Fibroblast of skin of right quadriceps (primary cell): ENCODE measurements at places on chromosomes 2 and 18.

DNA sequence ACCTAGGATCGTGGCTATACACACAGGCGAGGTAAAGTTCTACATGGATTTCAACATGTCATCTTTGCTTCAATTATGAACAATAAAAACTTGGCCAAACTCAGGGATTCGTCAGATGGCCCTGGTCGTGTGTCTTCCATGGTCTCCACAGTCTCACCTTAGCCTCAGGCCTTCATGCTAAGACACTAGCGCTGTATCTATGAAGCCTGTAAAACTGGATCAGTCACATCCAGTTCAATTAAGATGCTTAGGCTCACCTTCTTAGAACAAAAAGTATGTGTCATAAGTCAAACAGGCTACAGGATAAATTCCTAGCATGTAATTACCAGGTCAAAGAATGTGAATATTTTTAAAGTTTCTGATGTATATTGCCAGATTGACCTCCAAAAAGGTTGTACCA is 113.7 kb upstream of the NRP2 start:
- no peak for DNase-seq

GRCh38 chr2:23492921-23493320 is 107.9 kb downstream of the KLHL29 start:
- no peak for DNase-seq

DNA sequence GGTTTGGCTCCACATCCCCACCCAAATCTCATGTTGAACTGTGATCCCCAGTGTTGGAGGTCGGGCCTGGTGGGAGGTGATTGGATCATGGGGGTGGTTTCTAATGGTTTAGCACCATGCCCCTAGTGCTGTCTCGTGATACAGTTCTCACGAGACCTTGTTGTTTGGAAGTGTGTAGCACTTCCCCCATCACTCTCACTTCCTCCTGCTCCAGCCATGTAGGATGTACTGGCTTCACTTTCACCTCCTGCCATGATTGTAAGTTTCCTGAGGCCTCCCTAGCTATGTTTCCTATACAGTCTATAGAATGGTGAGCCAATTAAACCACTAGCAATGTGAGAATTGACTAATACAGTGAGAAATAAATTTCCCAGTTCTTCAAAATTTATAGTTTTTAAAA is 325.9 kb downstream of the FSIP2 start:
- no peak for DNase-seq

- DNase-seq, result peak; percentile 88
These were observed 12.8 kb downstream of the TFPI start for GRCh38 chr2:187541086-187542085.

DNA sequence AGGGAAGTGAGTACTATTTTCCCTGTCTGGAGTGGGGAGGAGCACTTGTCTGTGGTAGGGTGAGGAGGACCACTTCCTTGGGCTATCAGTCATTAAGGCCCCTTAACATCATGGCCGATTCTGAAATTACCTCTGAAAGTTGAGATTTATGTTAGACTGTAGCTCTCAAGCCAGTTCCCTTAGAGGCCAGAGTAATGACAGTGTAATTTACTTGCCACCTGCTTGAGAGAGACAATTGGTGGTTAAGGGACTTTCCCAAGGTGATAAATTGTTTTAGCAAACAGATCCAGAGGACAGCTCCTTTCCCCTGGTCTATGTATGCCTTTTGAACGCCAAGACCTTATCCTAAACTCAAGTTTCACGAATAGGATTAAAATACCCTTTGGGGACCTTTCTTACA is 56.1 kb downstream of the NEDD4L start:
- DNase-seq, result no peak

DNA sequence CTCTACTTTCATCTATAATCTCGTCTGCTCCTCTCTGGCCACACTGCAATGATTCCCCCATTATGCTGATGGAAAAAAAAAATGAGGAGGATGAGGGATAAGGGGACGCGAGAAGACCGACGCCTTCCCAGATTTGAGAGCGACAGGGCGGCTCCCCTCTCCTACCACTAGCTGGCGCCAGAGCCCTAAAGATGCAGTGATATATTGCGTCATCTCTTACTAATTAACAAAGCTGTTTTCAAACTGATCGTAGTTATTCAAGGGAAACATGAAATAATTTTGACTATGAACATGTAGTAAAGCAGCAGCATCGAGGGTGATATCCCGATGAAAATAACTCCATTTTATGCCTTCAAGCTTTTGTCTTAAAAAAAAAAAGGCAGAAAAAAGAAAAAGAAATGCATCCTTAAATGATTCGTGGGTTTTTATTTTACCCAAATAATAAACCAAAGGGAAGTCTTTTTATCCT is 48.0 kb upstream of the HNRNPA3 start:
- DNase-seq, result peak; percentile 83

GRCh38 chr18:51448949-51449348 is 251.5 kb upstream of the MEX3C start:
- no peak for DNase-seq

GRCh38 chr2:96359310-96359709 is 23.7 kb downstream of the NCAPH start:
- no peak for DNase-seq

GRCh38 chr2:74314107-74314506 is 29.1 kb downstream of the SLC4A5 start:
- DNase-seq, result no peak

- DNase-seq, result no peak
These were observed 89.8 kb downstream of the INO80D start for GRCh38 chr2:205996161-205996560.

- DNase-seq, result no peak
These were observed 52.5 kb downstream of the CDH2 start for GRCh38 chr18:28124131-28125029.

DNA sequence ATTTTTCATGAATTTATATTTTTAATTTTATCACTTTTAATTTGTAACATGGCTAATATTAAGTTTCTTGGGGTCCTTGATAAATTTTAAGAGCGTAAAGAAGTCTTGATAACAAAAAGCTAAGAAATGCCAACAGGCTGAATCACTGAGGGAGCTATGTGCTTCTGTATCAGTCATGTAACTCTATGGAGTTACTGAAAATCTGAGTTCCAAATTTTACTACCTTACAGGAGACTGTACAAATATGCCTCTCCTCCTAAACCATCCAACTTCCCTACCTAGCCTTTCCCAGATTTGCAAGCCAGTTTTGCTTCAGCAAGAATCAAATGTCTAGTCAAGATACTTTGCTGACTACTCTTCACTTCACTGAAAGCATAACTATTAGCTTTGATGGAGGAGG is 35.7 kb downstream of the FEZ2 start:
- peak; percentile 71 for DNase-seq

DNA sequence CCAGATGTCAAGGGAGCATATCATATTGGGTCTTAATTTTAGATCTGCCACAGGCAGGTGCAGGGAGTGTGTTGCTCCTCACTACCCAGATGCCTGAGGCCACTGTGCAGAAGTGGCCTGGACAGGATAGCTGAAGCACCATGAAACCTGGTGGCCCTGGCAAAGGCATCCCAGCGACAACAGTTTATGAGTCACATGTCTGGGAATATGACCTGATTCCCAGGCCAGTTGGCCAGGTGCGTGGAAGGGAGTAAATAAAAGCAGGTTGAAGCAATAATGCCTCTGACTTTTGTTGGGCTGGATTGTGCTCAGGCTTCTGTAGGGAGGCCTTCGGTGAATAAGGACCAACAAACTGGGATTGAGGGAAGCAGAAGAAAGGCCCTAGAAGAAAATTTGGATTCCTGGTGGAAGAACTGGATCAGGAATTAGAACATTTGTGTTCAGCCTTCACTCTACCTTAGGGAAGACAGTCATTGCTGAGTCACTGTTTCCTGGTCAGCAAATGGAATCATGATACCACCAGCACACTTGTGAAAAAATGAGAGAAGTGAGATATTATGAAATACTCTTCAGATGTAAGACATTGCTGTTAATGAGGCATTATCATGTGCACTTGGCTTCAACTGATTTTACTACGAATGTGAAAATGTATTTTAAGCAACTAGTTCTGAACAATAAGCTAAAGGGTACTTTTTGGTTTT is 78.4 kb upstream of the ZNF516 start:
- DNase-seq, result peak; percentile 61

GRCh38 chr2:215136669-215137328 is 1.6 kb downstream of the ABCA12 start:
- DNase-seq, result no peak

DNA sequence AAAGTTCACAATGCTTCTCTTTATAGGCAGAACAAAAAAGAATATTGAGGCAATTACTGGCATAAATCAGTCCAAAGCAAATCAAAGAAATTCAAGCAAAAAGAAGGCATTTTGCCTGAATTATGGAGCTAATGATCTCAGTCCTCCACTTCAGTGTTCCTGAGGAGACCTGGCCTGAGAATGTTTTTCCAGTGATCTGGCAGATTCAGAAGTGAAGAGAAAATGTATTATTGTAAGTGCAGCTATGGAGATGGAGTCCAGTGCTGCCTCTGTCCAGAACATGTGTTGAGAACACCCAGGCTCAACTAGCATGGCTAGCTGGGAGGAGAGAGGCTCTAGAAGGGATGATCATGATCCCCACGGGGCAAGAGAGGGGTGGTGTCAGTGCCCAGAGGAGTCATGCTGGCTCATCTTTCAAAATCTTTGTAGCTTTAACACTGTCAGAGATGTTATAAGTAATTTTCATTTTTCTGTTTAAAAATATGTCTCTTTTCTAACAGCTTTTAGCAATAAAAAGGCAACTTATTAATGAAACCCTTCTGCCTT is 367.0 kb upstream of the RAB12 start:
- no peak for DNase-seq

DNA sequence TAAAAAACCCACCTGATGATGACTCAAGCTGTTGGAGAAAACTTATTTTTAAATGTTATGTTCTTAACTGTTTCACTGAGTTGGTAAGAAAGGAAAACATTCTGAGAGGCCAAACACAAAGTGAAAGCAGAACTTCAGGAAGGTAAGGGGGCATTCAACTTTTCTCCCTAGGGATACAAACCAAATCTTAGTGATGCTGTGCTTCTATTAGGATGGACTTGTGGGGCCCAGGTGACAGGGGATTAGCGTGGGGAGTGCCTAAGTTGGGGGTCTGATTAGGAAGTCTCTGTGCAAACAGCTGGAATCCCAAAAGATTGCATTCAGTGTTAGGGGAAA is 18.5 kb downstream of the PDCL3 start:
- DNase-seq, result no peak

GRCh38 chr18:13246591-13246990 is 28.0 kb downstream of the LDLRAD4 start:
- DNase-seq, result no peak

DNA sequence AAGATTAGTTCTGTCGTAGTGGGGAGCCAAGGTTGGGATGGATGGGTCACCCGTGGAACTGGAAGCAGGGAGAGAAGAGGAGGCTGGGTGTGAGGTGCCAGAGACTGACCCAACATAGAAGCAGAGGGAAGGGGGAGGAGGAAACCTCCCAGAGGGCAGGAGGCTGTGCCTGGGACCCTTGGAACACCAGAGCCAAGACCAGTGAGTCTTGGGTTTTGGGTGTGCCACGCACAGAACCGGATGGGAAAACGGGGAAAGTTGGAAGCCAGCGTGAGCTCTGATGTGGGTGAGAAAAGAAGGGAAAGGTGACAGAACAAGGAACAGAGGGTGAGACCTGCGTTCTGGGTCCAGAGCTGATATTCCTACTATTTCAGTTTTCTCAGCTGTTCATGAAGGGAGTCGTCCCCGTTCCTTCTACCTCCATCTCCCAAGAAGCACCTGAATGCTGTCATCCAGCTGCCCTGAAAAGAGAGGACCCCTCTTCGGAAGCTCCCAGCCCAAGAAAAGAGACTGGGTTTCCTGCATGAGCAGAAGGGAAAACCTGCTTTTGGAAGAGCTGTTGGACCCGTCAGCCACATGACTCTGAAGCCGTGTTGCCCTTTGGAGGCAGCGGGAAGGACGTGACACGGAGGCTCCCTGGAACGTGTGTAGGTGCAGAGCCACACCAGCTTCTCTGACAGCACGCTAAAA is 250.1 kb downstream of the NDUFA10 start:
- no peak for DNase-seq
